ENCODE measurements at places on chromosomes 3 and 15. TPM values are rescaled to one million over a fixed set of nuclear protein-coding genes. Genes with fewer than 3 reads are reported as not detected.

LSG1 gene
- total RNA-seq: 40.9 TPM

LYZL4 gene
- total RNA-seq: not detected

U2SURP gene
- 74.0 TPM for total RNA-seq

LRRIQ4 gene
- total RNA-seq: not detected

RAB6B gene
- total RNA-seq: 5.5 TPM

LIPH gene
- 29.7 TPM for total RNA-seq

BFSP2 gene
- total RNA-seq: not detected

SLC35G2 gene
- 5.7 TPM for total RNA-seq

PARP3 gene
- 24.6 TPM for total RNA-seq

INSYN1 gene
- total RNA-seq: 3.8 TPM

DNASE1L3 gene
- 12.0 TPM for total RNA-seq
